ENCODE measurements at places on chromosomes 3 and 15.

- no peak for DNase-seq
Measured at GRCh38 chr15:55802600-55803376, 59.8 kb upstream of the PRTG start.

DNA sequence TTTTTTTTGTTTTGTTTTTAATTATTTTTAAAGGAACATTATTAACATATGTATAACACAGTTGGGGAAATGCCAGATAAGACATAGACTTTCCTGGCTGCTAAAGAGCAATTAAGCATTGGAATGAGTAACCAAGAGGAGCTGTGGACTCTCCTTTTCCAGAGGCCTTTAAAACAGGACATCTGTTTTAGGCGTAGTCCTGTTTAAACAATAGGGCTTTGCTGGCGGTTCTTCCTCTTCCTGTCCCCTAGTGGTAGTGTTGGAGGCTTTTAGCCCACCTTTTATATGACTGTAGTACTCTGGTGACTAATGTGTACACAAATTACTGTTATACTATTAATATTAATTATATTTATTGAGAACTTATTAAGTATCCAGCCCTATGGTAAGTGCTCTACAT, 81.9 kb downstream of the PPARG start:
- no peak for DNase-seq

DNA sequence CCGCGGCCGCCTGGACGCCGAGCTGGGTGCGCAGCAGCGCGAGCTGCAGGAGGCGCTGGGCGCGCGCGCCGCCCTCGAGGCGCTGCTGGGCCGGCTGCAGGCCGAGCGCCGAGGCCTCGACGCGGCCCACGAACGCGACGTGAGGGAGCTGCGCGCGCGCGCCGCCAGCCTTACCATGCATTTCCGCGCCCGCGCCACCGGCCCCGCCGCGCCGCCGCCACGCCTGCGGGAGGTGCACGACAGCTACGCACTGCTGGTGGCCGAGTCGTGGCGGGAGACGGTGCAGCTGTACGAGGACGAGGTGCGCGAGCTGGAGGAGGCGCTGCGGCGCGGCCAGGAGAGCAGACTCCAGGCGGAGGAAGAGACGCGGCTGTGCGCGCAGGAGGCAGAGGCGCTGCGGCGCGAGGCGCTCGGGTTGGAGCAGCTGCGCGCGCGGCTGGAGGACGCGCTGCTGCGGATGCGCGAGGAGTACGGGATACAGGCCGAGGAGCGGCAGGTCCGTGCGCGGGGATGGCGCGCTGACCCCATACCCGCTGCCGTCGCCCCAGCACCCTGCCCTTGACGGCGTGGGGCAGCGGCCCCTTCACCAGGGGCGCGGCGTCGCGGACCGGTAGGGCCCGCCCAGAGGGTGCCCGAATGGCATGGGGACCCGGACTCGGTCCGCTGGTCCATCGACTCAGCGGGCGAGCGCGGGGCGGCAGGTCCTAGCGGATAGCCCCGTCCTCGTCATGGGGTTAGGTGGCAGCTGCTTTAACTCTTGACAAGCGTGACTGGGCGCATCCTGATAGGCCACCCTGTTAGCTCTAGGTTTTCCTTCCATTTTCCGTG, 848 bp downstream of the SYNM start:
- DNase-seq = peak; percentile 5

DNA sequence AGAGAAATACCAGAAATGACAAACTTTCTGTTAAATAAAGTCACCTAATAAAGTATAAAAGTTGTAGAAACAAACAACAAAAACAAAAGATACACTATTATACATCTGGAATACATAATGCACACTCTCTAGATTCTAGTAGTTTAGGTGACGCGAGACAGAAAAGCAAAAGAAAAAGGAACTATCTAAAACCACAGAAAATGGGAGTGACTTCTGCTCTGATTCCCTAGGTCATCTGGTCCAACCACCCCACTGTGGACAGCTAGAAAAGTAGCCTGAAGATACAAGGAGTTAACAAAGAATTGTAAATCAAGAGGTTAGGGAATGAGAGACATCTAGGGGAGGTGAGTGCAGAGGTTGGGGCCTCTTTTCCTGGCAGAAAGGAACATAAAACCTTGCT, 39.1 kb downstream of the DHX36 start:
- no peak for DNase-seq

DNA sequence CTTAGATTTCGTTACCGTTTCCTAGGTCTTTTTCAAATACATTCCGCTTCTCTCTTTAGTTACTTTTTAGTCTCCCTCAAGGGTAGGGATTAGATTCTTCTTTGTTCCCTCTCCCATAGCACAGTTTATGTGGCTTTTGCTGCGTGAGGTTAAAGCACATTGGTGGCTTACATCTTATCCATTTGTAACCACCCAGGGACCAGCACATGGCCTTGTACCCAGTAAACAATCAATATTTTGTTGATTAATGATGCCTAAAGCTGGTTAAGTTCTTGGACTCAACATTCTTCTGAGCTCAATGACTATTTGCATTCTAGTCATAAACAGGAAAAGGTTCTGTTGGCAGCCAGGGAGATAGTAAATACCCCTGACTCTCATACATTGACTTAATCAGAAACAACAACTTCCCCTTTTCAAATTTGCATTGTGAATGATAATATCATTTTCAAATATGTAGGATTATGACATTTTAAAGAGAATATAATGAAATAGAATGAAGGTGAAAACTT, 60.2 kb downstream of the CACNA1D start:
- no peak for DNase-seq

GRCh38 chr3:64360280-64360679, 135.0 kb upstream of the PRICKLE2 start:
- DNase-seq = no peak

GRCh38 chr3:32220006-32220405, 18.5 kb upstream of the CMTM8 start:
- no peak for DNase-seq

DNA sequence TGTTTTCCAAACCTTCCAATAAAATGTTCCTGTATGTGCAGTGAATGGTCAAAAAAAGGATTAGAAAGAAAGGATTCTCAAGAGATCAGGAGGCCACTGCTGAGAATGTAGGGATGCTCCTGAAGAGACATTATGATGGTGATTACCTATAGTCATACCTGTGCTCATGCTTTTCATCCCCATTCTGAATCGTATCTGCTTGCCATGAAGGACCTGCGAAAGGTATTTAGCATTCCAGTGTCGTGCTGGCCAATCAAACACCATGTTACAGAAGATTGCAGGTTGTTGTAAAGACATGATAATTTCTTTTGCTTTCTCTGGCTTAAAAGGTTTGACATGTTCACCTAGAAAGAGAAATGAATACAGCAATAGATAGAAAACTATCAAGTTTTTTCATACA, 16.1 kb downstream of the HSPBAP1 start:
- DNase-seq = no peak

DNA sequence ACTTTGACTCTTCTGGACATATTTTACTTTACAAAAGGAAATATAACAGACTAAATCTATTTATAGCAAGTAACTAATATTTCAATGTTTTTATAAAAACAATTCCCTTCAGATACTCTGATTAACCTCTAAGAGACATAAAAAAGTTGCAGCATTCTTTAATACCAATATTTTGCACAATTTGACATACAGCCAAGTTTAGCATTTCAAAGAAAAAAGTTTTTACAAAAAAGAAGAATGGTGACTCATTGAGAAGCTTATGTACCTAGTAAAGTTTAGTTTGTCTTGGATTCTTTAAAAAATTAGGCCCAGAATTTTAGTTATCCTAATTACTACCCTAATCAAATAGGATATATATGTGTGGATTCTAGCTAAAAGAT, 17.6 kb downstream of the DAZL start:
- DNase-seq = no peak

DNA sequence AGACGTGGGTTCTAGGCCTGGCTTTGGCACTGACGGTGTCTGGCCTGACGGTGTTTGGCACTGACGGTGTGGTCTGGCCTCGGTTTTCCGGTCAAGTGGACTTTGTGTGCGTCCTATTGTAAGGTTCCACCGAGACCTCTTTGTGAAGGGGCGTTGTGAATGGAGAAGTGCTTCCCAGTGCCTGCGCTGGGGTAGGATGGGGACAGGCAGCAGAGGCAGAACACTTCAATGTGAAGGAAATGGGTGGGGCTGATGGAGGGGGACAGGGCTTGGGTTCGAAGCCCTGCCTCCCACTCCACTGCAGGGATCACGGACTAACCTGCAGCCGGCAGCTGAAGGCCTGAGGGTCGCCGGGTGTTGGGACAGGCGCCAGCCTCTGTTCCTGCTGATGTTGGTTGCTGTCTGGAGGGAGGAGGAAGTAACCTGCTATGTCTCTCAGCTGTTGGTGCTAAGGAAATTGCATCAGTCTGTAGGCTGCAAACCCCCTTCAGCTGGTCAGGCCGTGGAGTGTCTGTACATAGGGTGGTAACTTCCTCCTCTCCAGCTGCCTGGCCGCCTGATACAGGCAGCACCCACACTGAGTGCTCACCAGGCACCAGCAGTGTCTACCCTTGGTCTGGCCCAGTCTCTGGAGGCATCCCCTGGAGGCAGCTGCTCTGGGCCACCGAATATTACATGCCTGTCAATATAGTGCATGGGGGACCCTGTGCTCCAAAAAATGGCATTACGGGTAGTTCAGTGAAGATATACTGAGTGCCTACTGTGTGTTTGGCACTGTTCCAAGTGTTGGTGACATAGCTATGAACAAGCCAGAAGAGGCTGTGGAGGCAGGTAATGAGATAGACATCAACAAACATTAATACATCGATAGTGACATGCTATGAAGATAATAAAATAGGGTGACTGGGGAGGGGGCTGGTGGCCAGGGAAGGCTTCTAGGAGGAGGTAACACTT, 1.1 kb downstream of the TM6SF1 start:
- no peak for DNase-seq

GRCh38 chr15:90701880-90702630, 15.1 kb upstream of the BLM start:
- no peak for DNase-seq

GRCh38 chr3:160200353-160200752, 24.9 kb upstream of the C3orf80 start:
- DNase-seq = no peak

- DNase-seq = no peak
Measured at GRCh38 chr3:67976663-67977062, 322.3 kb upstream of the SUCLG2 start.

GRCh38 chr3:12486916-12487315, 2.6 kb downstream of the TSEN2 start:
- DNase-seq = no peak

GRCh38 chr3:18512007-18512406, 86.9 kb upstream of the SATB1 start:
- no peak for DNase-seq

DNA sequence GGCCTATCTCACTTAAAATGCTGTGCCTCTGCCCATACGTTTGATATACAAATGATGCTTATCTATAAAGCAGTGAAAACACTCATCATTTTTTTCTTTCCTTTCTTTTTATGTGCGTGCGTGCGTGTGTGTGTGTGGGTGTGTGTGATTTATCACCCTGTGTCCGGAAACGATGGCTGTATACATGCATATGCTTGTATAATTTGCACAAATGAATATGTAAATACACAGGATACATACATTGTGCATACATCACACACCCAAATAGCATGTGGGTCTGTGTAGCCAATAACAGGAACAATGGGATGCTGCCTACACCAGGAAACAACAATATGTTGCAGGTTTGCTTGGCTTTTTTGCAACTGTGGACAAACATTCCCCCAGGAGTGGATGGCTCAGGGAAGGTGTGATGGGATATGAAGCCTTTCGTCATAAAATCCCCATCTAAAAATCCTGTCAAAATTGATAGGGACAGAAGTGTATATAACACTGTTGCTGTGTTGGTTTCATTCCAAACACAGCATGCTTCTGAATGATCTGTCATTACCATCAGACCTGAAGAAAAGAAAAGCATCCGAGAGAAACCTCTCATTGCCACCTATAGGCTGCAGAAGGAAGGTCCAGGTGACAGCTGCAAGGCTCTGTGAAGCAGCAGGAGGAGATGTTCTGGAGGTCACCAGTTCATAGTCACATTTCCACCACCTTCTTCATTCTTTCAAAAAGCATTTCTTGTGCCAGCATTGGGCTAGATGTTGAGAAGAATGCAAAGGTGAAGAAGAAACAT, 503.9 kb upstream of the NR2F2 start:
- DNase-seq = no peak

GRCh38 chr3:162034368-162034767, 537.8 kb downstream of the OTOL1 start:
- DNase-seq = no peak

DNA sequence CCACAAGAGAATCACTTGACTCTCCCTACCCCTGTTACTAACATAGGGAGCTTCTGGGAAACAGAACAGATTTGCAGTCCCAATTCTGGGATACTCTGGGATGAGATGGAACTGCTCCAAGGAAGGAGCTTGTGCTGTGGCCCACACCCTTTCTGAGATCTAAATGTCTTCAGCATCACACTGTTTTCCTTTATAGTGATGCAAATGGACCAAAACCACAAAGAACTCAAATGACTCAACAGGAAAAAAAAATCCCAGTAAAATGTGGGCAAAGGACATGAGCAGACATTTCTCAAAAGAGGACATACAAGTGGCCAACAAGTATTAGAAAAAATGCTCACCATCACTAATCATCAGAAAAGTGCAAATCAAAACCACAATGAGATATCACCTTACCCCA, 155.6 kb downstream of the NECTIN3 start:
- no peak for DNase-seq

- DNase-seq = peak; percentile 28
Measured at GRCh38 chr15:76994001-76994400, 925 bp upstream of the PSTPIP1 start.

DNA sequence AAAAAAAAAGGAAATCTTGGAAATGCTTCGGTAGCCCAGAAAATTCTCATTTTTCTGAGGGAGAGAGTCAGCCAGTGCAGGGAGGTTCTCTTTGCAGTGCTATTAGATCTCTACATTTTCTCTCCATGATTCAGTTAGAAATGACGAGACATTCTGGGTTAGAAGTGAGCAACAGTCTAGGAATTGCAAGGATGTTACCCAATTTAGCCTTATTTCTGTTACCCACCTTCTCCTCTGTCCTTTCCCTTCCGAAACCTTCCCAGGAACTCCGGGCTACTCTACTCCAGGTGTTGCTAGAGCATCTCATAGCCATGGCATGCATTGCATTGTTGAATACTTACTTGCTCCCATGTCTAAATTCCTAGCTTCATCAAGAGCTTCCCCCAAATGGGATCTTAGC, 106.8 kb downstream of the EDEM1 start:
- DNase-seq = no peak

- no peak for DNase-seq
Measured at GRCh38 chr15:64026591-64026990, 19.7 kb downstream of the DAPK2 start.

DNA sequence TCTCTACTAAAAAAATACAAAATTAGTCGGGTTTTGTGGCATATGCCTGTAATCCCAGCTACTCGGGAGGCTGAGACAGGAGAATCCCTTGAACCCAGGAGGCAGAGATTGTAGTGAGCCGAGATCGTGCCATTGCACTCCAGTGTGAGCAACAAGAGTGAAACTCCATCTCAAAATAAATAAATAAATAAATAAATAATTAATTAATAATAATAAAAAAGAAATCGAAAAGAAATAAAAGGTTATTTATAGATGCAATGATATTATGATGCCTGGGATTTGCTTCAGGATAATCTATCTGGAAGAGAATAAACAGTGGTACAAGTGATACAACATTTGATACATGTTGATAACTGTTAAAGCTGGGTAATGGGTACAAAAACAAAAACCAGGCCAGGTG, 58.6 kb downstream of the SOX2 start:
- DNase-seq = no peak
